ENCODE measurements at places on chromosomes 4 and X.
A peak's percentile ranks its signal among the peaks of the same experiment; 100 is the strongest.

GRCh38 chrX:653306-653705 is 22.7 kb downstream of the SHOX start:
- DNase-seq, result no peak

GRCh38 chr4:186563761-186564160 is 8.4 kb upstream of the MTNR1A start:
- DNase-seq, result peak; percentile 39

- no peak for DNase-seq
These were observed 10.7 kb upstream of the ADH4 start for GRCh38 chr4:99154658-99155342.

- DNase-seq, result no peak
These were observed 60.1 kb upstream of the PLAC1 start for GRCh38 chrX:134718105-134718965.

GRCh38 chr4:28386776-28387175 is 1526.1 kb downstream of the STIM2 start:
- DNase-seq, result no peak

- DNase-seq, result no peak
These were observed 61.0 kb upstream of the EXOC1L start for GRCh38 chr4:55758570-55758969.

- DNase-seq, result no peak
These were observed 108.4 kb downstream of the GUCY2F start for GRCh38 chrX:109373468-109373867.
